Astrocyte of the hippocampus (primary cell): ENCODE measurements at places on chromosomes 5 and 9.
A peak's percentile ranks its signal among the peaks of the same experiment; 100 is the strongest.

- peak; percentile 93 for DNase-seq
These were observed 12.1 kb downstream of the ADAM19 start for GRCh38 chr5:157563373-157563928.

DNA sequence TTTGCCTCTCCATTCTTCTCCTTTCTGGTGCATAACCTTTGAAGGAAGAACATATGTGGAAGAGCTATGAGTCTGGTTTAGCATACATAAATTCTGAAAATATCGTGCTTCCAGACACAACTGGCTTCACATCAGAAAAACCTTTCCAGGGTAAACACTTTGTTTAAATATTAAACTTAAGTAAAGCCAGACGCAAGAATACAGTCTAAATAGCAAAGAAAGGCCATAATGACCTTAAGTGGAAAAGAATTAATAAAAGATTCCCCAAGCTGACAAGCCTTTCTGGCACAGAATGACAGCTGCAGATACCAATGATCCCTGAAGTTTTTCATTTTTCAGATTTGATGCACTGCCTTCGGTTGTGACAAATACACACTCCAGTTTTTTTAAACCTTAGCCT lies 13.5 kb upstream of the TSSK1B start:
- no peak for DNase-seq

GRCh38 chr5:92886751-92887150 lies 694.3 kb downstream of the NR2F1-AS1 start:
- DNase-seq: no peak

- DNase-seq: peak; percentile 32
These were observed 443.1 kb upstream of the ZNF608 start for GRCh38 chr5:125189531-125189941.

DNA sequence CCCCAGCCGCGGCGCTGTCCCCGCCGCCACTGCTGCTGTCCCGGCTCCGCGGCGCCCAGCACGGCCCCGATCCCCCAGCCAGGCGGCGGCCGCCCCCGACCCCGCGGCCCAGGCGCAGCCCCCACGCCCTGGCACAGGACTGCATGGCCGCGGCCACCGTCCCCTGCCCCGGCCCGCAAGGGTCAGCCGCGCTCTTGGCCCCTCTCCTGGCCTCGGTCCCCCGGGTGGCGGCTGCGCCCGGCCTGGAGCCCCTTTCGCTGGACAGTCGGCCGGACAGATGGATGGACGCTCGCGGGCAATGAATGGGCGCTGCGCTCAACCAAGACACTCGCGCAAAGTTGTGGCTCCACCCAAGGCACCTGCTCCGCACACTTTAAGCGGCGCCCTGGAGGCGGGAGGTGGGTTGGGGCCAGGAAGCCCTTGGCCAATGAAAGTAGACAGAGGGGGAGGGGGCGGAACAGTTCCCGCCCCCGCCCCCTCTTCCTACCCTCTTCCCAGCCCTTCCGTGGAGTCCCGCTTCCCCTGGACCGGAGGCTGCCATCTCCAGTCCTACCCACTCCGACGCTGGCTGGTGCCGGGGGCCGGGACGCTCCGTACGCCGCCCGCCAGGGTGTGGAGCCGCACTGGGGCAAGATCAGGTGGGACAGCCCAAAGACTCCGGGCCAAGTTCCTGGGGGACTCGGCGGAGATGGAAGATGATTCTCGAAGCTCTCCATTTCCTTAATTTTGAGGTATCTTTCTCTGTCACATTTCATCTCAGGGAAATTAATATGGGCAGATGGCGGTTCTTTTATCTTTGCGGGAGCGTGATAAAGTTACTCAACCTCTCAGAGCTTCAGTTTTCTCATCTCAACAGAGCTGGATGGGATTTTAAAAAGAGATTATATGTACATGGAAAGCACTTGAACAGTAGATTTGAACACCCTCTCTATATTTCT lies at the start of gene GLDC:
Gene GLDC (minus strand): TSS at position 375 of the 938 bp plus-strand sequence. CDS start 230 bp downstream, at position 145.
- peak; percentile 86 for DNase-seq

DNA sequence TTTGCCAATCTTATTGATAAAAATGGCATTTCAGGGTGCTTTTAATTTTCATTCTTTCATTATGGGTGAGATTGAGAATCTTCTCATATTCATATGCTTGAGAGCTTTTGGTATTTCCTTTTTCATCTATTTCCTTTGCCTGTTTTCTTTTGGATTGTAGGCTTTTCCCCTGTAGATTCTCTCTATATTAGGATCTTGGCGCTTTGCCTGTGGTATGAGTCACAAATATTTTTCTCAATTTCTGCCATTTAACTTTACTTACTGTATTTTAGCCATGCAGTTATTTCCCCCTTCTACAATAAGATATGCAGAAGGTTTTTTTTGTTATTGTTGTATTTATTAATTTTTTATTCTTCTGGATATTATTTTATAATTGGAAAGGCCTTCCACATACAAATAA lies 21.5 kb upstream of the KLF9 start:
- peak; percentile 81 for DNase-seq

DNA sequence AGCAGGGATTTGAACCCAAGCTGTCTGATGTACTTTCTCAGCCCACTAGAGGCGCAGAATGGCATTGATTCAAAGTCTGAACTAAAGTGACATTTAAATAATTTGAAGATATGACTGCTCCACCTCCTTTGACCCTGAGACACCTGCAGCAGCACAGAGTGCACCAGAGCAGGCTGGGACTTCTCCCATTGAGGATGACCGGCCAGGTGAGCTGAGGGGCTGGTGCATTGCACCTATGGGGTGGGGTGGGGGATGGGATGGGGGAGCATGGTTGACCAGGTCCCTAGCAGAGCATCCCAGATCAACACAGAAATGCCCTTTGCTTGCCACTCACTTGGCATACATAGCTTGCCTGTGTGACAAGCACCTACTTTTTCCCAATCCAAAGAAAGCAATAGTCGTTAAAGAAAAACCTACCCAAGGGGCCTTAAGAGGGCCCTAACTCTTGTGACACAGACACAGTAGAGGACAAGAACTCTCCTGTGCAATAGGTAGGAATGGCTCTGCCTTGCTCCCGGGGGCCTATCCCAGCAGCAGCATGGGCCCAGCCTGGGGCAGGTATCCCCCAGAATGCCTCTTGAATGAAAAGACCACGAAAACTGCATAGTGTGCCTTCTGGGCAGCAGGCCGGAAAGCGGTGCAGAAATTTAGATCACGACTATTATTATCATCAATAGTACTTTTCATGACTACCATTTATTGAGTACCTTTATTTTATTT lies 6.5 kb downstream of the SH3PXD2B start:
- no peak for DNase-seq

GRCh38 chr5:43039471-43040286 lies 440 bp downstream of the ANXA2R start:
- DNase-seq: peak; percentile 90

DNA sequence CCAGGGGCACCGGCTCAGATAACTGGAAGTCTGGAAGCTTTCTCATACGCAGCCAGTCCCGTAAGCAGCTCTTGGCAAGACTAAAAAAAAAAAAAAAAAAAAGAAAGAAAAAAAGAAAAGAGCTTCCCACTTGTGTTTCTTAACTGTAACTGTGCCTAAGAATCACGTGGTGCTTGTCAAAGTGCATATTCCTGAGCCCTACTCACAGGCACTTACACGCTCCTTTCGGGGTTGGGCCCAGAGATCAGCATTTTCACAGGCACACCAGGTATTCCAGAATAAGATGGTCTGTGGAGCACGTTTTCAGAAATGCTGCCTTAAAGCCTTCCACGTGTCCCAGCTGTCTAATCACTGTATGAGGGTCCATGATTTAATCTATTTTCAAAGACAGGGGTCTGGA lies 22.6 kb upstream of the SH3GL2 start:
- DNase-seq: no peak

DNA sequence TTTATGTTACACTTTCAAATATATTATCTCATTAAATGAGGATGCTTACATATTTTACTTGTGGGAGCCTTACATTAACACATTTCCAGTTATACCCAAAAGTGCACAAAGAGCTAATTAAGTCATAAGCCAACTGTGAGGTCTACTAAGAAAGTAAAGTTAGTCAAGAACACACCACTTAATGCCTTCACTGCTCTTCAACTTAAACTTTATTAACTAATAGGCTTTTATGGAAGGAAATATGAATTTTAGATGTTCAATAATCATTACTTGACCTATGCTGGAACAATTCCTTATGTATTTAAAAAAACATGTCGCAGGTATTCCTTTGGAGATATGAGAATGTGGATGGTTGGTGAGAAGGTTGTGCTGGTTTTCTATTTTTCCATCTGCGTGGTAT lies 3.4 kb downstream of the ST8SIA4 start:
- DNase-seq: no peak

GRCh38 chr9:108150736-108151586 lies 661.4 kb upstream of the KLF4 start:
- DNase-seq: no peak

DNA sequence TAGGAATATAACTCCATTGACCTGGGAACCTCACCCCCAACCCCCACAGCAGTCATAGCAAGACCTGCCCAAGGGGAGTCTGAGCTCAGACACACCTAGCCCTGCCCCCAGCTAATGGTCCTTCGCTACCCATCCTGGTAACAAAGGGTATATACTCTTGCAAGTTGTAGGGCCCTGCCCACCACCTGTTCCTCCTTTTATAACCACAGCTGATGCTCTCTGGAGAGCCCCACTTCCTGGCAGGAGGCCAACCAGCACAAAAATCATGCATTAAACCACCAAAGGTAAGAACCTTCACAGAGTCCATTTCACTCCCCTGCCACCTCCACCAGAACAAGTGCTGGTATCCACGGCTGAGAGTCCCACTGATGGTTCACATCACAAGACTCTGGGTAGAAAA lies 1195.3 kb upstream of the SEMA6A start:
- no peak for DNase-seq

GRCh38 chr5:72410688-72411295 lies 90.6 kb downstream of the PTCD2 start:
- no peak for DNase-seq

DNA sequence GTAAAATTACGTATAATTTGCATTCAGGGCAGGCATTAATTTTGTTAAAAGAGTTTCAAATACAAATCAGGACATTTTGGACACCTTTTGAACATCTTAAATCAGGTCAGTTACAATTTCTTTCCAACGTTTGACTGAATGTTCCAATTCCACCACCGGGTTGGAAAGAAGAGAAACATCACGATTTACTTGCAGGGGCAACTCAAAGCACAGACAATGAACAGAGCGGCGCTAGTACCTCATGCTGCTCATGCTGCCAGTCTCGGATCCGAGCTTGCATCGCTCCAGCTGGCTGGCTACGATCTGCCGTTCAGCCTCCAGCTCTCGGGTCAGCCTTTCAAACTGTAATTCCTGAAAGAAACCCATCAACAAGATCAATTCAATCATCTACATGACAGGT lies 339.5 kb downstream of the CTNND2 start:
- DNase-seq: peak; percentile 20

- peak; percentile 19 for DNase-seq
These were observed 520.0 kb downstream of the SPOCK1 start for GRCh38 chr5:136979131-136979530.

DNA sequence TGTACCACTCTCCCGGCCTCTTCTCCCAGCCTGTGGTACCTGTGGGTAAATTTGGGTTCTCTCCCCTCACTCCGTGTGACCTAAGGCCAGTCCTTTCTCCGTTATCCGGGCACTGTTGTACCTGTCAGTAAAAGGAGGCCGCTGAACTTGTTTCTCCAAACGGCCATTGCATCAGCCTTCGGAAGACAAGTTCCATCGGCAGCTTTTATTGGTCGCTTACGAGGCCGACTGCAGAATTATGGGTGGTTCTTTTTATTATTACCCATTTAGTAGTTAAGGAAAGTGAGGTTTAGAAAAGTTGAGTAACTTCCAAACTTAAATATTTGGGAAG lies 558 bp downstream of the GRPEL2 start:
- DNase-seq: peak; percentile 46

DNA sequence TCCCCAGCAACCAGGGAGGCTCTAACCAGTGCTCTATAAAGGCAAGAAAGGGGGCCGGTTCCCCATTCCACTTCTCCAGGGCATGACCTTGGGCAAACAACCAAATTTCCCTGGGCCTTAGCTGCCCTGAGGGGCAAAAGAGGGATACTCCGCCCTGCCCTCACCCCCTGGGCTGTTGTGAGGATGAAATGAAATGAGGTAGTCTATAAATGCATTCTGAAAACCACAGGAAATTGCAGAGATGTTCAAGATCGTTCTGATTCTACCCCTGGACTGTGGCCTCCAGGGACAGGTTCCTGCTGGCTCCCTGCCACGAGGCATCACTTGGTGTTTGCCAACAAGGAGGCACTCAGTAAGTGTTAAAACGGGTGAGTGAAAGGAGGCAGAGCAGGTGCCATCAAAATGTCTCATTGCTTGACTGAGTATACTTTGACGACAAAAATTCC lies 5.7 kb downstream of the RAPGEF1 start:
- no peak for DNase-seq

DNA sequence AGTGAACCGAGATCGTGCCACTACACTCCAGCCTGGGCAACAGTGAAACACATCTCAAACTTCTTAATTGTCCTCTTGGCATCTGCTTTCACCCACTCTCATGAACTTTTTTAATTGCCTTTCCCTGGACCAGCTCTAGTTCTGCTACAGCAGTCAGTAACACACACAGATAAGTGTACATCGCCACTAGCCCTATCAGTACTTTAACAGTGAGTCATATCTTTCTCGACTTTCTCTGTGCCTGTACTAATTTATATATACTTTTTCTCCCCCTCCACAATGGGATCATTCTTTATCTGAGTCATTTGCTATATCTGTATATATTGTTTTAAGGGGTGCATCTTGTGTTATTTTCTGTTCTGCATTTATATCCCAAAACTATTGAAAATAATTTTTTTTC lies 6.7 kb downstream of the CDC37L1 start:
- no peak for DNase-seq

DNA sequence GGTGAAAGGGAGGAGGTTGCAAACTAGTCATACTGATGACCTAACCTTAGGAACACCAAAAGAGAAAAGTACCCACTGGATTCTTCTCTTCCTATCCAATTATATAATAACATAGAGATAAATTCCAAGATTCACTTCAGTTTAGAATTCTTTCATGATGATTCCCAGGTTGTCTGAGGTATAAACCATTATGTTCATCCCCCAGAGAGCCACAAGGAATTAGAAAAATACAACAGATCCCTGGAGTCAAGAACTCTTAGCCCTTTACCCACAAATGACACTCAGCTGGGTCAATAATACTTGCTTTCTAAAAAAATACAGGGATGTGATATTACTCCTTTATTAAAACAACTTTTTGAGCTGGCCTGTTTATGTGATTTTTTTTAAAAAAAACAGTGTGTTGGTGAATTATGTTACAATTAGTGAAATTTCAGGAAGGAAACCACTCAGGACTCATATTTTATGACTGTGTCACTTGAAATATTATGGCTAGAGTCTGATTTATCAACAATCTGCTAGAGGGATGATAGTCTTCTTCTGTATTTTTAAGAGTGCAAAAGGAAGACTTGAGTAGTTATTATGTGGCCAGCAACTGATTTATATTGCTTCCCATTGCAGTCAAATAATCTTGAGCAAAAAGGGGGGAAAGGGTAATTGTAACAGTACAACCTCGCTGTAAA lies 338.2 kb downstream of the NFIB start:
- no peak for DNase-seq

DNA sequence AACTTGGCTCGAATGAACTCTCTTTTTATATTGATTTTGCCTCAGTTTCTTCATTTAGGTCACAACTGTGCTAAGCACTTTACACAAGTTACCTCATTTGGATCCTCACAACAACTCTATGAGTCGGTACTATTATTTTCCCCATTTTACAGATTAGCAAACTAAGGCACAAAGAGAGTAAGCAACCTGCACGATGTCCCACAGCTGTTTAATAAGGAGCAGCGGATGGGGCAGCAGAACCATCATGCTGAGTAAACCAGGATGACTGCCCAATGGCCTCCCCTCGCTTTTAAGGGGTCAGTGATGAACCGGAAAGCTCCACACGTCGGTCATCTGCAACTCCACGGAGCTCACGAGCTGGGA lies 607 bp downstream of the PRELID2 start:
- DNase-seq: no peak

GRCh38 chr5:135193213-135194125 lies 159.4 kb upstream of the PITX1 start:
- DNase-seq: peak; percentile 61
